ENCODE measurements at places on chromosomes 1 and 21. TPM values are rescaled to one million over a fixed set of nuclear protein-coding genes. Genes with fewer than 3 reads are reported as not detected.

TMEM54 gene
- polyA plus RNA-seq = not detected

SYNC gene
- polyA plus RNA-seq = not detected

KRTAP19-1 gene
- polyA plus RNA-seq = not detected

MXRA8 gene
- 22.0 TPM for polyA plus RNA-seq

SH2D5 gene
- not detected for polyA plus RNA-seq

ITLN1 gene
- polyA plus RNA-seq = not detected

CDC42BPA gene
- 0.09 TPM for polyA plus RNA-seq

ASCL5 gene
- polyA plus RNA-seq = not detected

PGBD5 gene
- not detected for polyA plus RNA-seq

FNDC10 gene
- 0.89 TPM for polyA plus RNA-seq

ELAVL4 gene
- polyA plus RNA-seq = not detected

F5 gene
- polyA plus RNA-seq = 0.23 TPM

PLD5 gene
- polyA plus RNA-seq = not detected

KMO gene
- polyA plus RNA-seq = not detected

IL20 gene
- not detected for polyA plus RNA-seq

LCE1E gene
- not detected for polyA plus RNA-seq

BCL10 gene
- 18.7 TPM for polyA plus RNA-seq

RAP1GAP gene
- not detected for polyA plus RNA-seq

LRRC53 gene
- not detected for polyA plus RNA-seq

SPATA45 gene
- polyA plus RNA-seq = not detected

SMPDL3B gene
- polyA plus RNA-seq = 0.16 TPM

RGS13 gene
- polyA plus RNA-seq = not detected

KRTAP7-1 gene
- not detected for polyA plus RNA-seq

PPCS gene
- polyA plus RNA-seq = 109 TPM

ABCG1 gene
- 17.5 TPM for polyA plus RNA-seq

S100A6 gene
- 568 TPM for polyA plus RNA-seq

MROH9 gene
- polyA plus RNA-seq = not detected

OR10J1 gene
- polyA plus RNA-seq = not detected

NUF2 gene
- 0.37 TPM for polyA plus RNA-seq

ECE1 gene
- polyA plus RNA-seq = 9.1 TPM

SLC26A9 gene
- polyA plus RNA-seq = not detected

RHOC gene
- 46.7 TPM for polyA plus RNA-seq

KDF1 gene
- polyA plus RNA-seq = 7.7 TPM

PUM1 gene
- polyA plus RNA-seq = 126 TPM

PGBD2 gene
- polyA plus RNA-seq = 9.9 TPM

JUN gene
- polyA plus RNA-seq = 32.0 TPM

GSTM5 gene
- polyA plus RNA-seq = not detected

LIPI gene
- not detected for polyA plus RNA-seq

GJB5 gene
- polyA plus RNA-seq = not detected

TSSK3 gene
- polyA plus RNA-seq = 2.5 TPM

SLC9A1 gene
- 14.2 TPM for polyA plus RNA-seq

CD1E gene
- polyA plus RNA-seq = not detected

SLC35D1 gene
- 4.6 TPM for polyA plus RNA-seq

SLC35F3 gene
- 0.06 TPM for polyA plus RNA-seq

FAM177B gene
- polyA plus RNA-seq = not detected

NTMT2 gene
- not detected for polyA plus RNA-seq

OR2W3 gene
- polyA plus RNA-seq = not detected

Measured in naive thymus-derived CD8-positive, alpha-beta T cell (primary cell).